ENCODE measurements at places on chromosomes 6 and 20.

DNA sequence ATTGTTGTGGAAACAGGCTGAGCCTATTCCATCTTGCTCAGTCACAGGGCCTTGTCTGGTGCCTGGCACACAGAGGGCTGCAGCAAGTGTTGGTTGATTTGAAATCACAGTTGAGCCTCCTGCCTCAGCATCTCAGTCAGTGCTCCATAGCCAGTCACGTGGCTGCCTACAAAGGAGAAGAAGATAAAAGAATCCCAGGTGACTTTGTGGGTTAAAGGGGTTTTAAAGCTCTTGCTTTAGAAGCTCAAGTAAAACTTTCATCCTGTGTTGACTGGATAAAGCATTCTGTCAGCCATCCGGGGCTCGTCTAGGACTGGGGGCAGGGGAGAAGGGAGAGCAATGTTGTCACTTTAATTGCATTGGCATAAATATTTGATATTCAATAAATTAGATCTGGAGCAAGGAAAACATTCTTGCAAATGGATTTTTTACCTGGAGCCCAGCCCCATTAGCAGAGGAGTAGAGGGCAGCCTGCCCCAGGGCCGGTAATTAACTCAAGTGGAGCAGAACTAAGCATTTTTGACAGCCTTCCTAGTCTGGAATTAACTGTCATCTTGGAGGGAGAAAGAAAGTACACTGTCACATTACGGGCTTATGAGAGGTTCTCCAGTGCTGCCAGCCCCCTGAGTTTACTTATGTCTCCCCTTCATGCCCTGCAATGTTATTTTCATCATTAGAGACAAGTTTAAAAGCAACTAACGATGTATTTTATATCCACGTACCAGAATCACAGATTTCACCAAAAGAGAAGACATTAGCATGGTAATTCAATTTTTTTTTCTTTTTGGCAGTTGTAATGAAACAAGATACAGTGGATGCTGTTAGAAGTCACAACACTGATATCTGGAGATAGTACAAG lies 71.7 kb upstream of the GTSF1L start:
- no peak for DNase-seq

GRCh38 chr6:12262236-12263061 lies 27.7 kb upstream of the EDN1 start:
- no peak for DNase-seq

DNA sequence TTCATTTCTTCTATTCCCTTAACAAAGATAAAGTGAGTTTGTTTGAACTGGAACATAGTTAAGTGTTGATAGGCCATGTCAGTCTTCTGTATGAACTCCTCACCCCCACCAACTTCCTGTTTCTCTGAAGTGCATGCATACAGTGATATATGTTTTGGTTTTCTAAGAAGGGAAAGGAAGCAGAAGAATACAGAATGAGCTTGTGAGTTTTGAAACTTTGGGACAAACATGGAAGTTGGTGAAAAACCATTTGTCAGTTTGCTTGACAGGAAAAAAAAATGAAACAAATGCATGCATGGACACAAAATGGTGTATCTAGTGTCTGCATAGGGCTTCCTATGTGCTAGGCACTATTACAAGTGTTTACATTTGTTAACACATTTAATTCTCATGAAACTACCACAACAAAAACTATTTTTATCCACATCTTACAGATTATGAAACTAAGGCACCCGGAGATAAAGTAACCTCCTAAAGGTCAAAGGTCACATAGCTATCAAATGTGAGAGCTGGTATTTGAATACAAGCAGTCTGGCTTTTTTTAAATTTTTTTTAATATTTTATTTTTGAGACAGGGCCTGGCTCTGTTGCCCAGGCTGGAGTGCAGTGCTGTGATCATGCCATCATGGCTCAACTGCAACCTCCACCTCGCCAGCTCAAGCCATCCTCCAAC lies 105.9 kb downstream of the ADGRB3 start:
- DNase-seq: no peak

DNA sequence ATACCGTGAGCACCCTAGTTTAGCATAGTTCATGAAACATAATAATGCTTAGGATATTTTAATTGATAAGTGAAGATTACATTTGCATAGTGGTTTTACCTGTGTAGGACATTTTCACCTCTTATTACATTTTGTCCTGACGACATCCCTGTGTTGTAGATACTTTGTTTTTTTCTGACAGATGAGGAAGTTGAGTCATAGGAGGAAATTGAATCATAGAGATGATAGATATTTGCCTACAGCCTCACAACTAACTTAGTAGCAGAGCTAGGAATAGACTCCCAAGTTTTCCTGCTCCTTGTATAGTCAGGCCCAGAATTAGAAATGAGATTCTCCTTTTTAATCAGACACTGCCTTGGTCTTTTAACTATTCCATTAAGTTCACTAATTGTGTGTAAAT lies 100.5 kb upstream of the SUPT3H start:
- DNase-seq: no peak

- DNase-seq: no peak
Observed at GRCh38 chr6:131281471-131282270, 146.4 kb downstream of the AKAP7 start.

DNA sequence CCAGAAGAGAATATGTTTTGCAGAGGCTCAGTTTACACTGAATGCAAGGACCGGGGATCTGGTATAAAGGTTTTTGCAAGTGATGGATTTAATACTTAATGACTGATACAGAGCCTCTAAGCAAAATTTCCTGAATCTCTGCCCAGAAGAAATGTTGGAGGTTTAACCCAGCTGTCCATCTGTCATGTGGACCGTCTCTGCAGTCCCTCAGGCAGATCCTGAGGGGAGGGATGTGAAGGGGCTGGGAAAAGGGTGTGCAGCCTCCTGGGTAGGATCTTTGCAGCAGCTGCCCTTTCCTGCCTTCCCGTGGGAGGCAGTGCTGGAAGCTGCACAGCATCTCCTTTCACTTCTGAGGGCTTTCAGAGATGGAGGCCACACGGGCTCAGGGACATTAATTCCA lies 207.0 kb downstream of the SLC24A3 start:
- DNase-seq: no peak

DNA sequence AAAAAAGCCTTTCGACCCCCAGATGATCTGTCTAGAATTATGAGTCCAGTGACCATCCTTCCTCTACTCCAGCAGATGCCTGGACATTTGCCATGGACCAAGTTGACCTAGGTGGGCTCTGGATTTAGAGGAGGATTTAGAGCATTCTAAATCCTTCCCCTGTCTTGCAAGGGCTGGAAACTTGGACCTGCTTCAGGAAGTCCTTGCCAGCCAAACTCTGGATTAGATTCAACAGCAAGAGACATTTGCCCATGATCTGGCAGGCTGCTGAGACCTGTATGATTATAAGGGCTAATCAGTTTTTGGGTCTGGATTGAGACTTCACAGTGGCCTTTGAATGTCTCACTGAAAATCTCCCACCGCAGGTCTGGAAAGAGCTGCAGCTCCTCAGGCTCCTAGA lies 13.1 kb upstream of the HDGFL1 start:
- DNase-seq: no peak

- no peak for DNase-seq
Observed at GRCh38 chr20:6157345-6157744, 34.5 kb upstream of the FERMT1 start.

DNA sequence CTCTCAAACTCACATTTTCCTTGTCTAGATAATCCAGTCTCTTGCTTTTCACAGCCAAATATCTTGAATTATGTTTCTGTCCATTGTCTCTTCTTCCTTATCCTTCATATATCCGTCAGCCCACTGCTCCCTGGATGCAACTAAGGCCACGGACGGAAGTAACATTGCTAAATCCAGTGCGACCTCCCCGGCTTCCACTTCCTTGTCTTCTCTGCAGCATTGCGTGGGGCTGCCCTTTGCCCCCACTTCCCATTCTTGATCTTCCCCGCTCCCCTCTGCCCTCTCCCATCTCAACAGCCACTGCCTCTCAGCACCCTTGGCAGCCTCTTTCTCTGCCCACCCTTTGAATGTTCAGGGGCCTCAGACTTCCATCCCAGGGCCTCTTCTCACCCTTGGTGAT lies 190.4 kb upstream of the UST start:
- DNase-seq: no peak

- no peak for DNase-seq
Observed at GRCh38 chr6:110625883-110626282, 149.5 kb upstream of the SLC22A16 start.

DNA sequence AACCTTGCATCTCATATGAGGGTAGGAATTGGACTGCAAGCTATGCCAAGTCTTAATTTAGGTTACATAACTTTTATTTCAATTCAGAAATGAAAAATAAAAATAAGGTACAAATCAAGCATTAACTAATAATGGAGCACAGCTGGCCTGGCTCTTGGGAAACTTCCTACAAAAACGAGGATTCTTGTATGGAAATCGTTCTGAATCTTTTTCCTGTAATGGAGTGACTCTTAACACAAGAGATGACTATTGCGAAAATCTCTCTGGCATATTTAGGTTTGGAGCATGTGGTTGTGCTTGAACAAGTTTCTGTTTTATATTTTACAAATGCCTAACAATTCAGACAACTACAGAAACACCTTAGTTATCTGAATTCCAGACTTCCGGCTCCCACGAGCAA lies 34.0 kb upstream of the PI16 start:
- no peak for DNase-seq

- no peak for DNase-seq
Observed at GRCh38 chr6:65295812-65296211, 411.2 kb downstream of the EYS start.

- DNase-seq: no peak
Observed at GRCh38 chr20:51365670-51366069, 176.8 kb downstream of the NFATC2 start.

GRCh38 chr6:34066218-34066571 lies 79.7 kb downstream of the GRM4 start:
- no peak for DNase-seq

GRCh38 chr6:159874435-159874834 lies 16.4 kb upstream of the MAS1 start:
- no peak for DNase-seq

DNA sequence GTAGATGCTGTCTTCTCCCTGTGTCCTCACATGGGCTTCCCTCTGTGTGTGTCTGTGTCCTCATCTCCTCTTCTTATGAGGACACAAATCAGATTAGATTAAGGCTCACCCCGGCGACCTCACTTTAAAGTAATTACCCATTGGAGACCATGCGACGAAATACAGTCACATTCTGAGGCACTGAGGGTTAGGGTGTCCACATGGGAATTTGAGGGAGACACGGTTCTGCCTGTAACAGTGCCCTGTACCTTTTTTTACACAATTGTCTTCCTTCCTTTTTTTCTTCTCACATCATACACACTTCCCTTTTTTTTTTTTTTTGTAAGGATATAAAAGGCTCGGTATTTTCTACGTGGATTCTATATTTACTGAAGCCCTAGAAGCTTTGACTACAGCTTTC lies 48.9 kb downstream of the DEK start:
- DNase-seq: no peak

GRCh38 chr6:48883116-48883515 lies 579.9 kb downstream of the MMUT start:
- no peak for DNase-seq

- DNase-seq: no peak
Observed at GRCh38 chr20:57749131-57749690, 39.4 kb upstream of the PMEPA1 start.

- DNase-seq: no peak
Observed at GRCh38 chr20:39050555-39050902, 88.4 kb downstream of the DHX35 start.

- DNase-seq: no peak
Observed at GRCh38 chr6:156963712-156964700, 186.8 kb downstream of the ARID1B start.

GRCh38 chr6:35602133-35602946 lies 86.4 kb downstream of the FKBP5 start:
- no peak for DNase-seq

DNA sequence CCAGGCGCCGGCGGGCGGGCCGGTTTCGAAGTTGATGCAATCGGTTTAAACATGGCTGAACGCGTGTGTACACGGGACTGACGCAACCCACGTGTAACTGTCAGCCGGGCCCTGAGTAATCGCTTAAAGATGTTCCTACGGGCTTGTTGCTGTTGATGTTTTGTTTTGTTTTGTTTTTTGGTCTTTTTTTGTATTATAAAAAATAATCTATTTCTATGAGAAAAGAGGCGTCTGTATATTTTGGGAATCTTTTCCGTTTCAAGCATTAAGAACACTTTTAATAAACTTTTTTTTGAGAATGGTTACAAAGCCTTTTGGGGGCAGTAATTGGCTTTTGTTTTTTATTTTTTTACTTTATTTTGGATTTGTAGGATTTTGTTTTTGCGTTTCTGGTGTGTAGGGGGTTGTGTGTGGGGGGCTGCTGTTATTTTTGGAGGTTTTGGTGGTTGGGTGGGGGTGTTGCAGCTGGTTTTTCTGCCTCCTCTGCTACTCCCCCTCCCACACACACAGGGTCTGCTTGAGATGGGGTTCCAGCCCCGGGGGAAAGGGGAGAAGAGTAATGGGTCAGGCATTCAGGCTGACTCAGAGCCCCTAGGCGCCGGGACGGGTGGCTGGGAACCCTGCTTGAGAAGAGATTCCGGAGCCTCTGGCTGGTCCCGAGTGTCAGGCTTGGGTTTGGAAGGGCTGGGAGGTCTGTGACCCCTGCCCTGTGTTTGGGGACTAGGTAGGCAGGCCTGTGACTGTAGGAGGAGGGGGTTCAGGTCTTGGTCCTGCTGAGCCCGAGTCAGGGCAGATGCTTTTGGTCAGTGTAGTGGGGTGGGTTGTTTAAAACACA lies 2.0 kb downstream of the CEBPB start:
- peak; percentile 92 for DNase-seq

- no peak for DNase-seq
Observed at GRCh38 chr6:114569669-114570068, 226.8 kb upstream of the HS3ST5 start.

GRCh38 chr20:21342656-21343345 lies 39.7 kb downstream of the XRN2 start:
- no peak for DNase-seq

GRCh38 chr6:154453329-154453728 lies 57.2 kb downstream of the CNKSR3 start:
- DNase-seq: no peak

DNA sequence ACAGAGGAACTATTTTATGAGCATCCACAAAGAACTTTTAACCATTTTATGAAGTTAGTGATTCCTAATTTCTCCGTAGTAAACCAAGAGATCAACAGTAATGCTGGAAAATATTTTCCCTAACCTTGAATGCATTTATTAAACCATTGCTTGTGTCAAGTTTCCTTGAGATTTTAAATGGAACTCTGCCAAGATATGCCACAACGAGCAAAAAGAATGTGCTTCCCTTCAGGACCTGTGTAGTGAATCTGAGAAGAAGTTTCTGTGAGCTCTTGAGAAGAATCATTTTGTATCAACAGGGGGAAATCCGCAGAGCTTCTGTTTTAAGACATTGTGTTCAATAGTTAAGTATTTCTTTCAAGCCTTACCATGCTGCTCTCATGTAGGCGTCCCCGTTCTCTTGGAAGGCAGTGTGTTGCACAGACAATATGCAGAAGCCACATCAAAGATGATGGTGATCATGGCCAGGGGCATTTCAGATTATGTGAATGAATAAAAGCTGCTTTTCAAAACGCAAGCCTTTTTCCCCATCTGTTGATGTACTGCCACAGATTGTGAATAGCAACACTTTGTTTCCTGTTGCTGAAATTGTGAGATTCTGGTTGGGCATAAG lies 439.8 kb downstream of the BMP2 start:
- no peak for DNase-seq

GRCh38 chr6:414447-414846 lies 22.9 kb downstream of the IRF4 start:
- DNase-seq: no peak
